Activated B cell treated with CpG ODN at 0.5 μM for 24 hours (primary cell): ENCODE measurements at places on chromosomes 12 and 14. TPM values are rescaled to one million over a fixed set of nuclear protein-coding genes. Genes with fewer than 3 reads are reported as not detected.

DPF3 gene
- 3.5 and 4.3 TPM in 2 replicates for total RNA-seq

TC2N gene
- total RNA-seq = 9.4 and 12.1 TPM in 2 replicates

PRKD1 gene
- 5.1 and 6.7 TPM in 2 replicates for total RNA-seq

DYNC1H1 gene
- 208 and 236 TPM in 2 replicates for total RNA-seq

GDF3 gene
- not detected in 2 replicates for total RNA-seq
